ENCODE measurements at places on chromosomes 7 and 10. TPM values are rescaled to one million over a fixed set of nuclear protein-coding genes. Genes with fewer than 3 reads are reported as not detected.

Gene INTS15
- 27.5 TPM for total RNA-seq

Gene COPG2
- 33.4 TPM for total RNA-seq

Gene ANXA8
- not detected for total RNA-seq

Gene SLC16A12
- total RNA-seq = not detected

Gene ZNF25
- total RNA-seq = 7.4 TPM

Gene ERVW-1
- total RNA-seq = not detected

Gene UTF1
- not detected for total RNA-seq

Gene FAM25A
- total RNA-seq = not detected
